ENCODE measurements at places on chromosomes 5 and 9.
A peak's percentile ranks its signal among the peaks of the same experiment; 100 is the strongest.

DNA sequence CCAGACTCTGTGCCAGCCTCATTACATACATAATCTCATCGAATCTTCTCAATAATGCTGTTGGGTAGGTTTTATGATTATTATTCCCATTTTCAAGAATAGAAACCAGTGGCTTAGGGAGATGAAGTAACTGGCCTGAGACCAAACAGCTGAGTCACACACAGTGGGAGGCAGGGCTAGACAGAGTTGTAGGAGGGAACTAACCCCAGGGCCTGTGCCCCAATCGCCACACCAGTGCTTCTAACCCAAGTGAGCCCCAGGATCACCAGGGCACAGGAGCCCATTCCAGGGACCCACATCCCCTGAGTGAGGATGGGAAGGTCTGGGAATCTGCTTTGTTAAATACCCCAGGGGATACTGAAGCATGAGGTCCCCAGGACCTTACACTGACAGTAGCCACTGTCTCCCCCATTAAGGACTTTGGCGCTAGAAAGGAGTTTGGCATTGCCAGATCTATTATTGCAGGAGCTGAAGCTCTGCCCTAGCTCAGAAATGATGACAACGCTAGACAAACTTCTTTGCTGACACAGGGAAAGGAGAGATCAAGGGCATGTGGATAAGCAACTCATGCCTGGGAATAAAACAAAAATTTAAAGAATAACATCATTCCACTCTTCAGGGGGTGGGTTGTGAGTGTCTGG is 63.8 kb upstream of the PPARGC1B start:
- no peak for DNase-seq

DNA sequence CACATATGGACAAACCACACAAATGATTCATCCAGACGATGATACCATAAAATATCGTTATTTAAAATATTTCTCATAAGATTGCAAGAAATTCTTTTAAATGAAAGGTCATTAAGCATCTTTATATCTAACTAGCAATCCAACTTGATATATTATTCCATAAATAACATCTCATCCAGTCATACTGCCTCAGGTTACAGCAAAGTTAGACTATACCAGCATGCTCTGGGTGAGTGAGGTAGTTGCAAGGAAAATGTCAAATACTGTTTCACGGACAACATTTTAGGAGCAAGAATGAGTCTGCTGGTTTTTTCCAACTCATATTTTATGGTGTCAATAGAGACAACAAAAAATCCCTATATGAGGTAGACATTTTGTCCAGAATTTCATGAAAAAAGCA is 200.9 kb upstream of the TRPM3 start:
- DNase-seq = no peak

DNA sequence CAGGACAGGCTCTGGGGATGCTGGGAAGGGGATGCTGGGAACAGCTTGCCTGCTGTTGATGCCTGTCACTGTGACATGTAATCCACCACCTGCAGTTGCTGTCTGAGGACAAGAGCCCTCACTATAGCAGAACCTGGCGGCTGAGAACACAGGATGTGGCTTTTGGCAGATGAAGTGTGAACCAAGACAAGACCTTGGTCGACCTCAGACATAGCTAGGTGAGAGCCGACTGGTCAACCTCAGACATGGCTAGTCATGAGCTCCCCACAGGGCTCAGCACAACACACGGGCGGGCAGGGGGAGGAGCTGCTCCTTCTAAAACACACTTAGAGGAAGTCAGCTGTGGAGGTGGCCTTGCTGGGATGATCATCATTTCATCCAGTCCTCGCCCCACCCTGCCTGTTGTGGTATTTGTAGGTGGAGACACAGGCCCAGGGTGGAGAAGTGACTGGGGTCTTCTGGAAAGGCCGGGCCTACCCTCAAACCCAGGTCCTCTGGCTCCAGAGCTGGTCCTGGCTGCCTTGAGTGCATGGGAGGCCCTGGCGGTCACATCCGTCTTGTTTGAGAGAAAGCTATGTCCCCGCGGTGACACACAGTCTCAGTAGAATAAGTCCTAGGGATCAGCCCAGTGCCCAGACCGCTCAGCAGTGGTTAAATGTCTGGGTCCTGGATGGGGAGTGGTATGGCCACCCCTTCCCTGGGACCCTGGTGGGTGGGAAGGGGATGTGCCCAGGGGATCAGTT is 6.1 kb downstream of the SUSD3 start:
- no peak for DNase-seq

GRCh38 chr9:137689745-137690529 is 71.1 kb downstream of the EHMT1 start:
- DNase-seq = no peak

GRCh38 chr9:77710965-77711648 is 63.0 kb upstream of the GNA14 start:
- no peak for DNase-seq

GRCh38 chr5:133472829-133473228 is 139.5 kb downstream of the FSTL4 start:
- DNase-seq = no peak

GRCh38 chr5:98927242-98927988 is 1.4 kb downstream of the CHD1 start:
- DNase-seq = peak; percentile 21

GRCh38 chr5:52989781-52990527 is 802 bp downstream of the ITGA2 start:
- DNase-seq = peak; percentile 14

- no peak for DNase-seq
Measured at GRCh38 chr5:66255714-66256113, 111.6 kb downstream of the SREK1 start.

DNA sequence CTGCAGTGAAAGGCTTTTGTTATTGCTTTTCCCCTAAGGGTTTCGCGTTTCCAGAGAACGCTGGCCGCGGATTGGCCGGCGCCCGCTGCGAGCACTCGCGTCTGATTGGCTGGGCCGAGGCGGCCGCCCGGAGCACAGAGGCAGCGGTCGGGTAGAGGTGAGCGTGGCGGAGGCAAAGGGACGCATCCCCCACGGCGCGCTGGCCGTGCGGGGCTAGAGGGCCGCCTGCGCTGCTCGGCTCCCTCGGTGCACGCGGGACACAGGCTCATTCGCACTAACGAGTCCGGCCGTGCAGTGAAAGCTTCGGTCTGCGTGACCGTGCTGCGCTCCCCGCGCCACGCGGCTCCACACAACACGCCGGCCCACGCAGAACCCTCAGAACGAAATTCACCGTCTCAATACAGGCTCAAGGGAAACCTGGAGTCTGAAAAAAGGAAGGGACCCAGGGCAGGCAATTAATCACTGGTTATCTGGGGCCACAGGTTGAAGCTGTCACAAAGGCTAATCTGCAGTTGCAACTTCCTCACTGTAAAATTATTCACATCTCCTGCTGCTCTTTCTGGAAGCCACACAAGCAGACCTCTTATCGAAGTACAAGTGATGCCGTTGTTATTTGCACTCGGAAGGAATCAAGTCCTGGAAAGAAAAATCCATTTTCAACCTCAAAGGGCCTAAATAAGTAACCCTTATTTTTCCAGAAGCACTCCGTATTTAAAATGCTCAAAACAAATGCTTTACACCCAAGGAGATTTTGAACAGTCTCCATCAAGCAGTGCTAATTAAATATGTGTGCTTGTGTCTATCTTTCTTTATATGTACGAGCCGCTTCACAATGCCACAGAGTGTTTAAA is 94.6 kb downstream of the ZNF608 start:
- peak; percentile 78 for DNase-seq

DNA sequence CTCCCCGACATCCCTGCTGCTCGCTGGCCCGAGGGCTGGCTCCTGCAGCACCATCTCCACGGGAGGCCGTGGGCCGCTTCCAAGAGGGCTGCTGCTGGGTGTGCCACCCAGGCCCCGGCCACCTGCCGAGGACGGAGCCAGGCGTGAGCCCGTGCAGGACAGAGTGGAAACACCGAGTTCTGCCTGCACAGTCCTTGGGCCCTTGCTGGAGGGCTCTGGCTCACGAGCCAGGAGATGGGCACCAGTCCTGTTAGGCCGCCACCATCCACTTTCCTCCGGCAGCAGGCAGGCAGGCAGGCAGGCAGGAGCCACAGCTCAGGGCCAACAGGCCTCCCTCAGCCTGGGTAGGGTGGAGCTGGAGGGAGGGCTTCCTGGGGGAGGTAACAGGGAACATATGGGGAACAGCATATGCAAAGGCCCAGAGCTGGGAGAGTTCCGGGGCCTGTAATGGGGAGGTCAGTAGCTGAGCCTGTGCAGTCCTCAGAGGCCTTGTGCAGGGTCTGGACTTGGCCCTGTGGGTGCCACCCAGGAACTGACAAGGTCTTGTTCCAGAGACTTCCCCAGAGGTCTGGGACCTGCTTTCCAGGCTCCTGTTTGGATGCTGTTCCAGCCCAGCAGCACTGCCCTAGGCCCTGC is 31.9 kb downstream of the RXRA start:
- no peak for DNase-seq

DNA sequence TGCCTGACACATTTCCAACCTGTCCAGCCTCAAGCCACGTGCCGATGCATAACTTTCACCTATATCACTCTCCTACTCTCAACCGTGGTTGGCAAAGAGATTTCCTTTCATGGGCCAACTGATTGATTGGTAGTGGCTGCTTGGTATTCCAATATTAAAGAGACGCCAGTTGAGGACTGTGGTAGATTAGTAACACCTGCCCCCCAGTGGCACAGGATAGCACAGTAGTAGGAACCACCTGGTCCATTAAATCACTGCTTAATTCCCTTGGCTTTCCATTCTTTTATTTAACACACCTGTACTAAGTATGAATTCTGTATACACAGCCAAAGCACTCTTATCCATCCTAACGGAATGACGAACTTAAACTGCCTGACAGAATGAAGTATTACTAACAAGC is 19.1 kb upstream of the FOXB2 start:
- DNase-seq = no peak

- DNase-seq = no peak
Measured at GRCh38 chr5:37554938-37555337, 175.8 kb downstream of the WDR70 start.

- no peak for DNase-seq
Measured at GRCh38 chr5:79886925-79887655, 104.0 kb downstream of the MTX3 start.

DNA sequence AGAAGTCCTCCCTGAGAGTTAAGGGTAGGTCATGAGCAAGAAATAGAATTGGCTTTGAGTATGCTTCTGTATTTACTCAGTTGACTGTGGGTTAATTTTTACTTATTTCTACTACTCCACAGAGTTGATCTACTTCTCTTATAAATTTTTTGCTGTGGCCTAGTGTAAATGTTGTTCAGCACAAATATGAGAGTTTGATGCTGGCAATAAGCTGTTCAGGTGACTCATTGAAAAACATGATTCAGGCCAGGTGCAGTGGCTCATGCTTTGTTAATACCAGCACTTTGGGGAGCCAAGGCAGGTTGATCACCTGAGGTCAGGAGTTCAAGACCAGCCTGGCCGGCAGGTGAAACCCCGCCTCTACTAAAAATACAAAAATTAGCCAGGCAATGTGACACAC is 4.5 kb upstream of the CDK7 start:
- no peak for DNase-seq

DNA sequence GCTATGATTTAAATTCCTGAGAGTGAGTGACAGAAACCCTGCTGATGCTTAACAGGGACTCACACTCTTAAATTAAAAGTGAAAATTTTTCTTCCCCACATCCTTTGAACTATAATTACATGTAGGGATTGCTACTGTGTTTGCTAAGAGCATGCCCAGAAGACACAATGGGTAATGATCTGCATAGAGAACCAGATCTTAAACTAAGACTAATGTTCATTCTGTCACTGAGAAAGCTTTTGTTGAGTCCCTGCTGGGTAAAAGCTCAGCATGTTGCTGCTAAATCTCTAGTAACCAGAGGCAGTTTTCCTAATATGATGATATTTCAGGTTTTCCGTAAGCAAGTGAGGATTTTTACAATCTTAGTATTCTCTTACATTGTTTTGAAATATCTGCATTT is 424.8 kb upstream of the SMC2 start:
- no peak for DNase-seq

DNA sequence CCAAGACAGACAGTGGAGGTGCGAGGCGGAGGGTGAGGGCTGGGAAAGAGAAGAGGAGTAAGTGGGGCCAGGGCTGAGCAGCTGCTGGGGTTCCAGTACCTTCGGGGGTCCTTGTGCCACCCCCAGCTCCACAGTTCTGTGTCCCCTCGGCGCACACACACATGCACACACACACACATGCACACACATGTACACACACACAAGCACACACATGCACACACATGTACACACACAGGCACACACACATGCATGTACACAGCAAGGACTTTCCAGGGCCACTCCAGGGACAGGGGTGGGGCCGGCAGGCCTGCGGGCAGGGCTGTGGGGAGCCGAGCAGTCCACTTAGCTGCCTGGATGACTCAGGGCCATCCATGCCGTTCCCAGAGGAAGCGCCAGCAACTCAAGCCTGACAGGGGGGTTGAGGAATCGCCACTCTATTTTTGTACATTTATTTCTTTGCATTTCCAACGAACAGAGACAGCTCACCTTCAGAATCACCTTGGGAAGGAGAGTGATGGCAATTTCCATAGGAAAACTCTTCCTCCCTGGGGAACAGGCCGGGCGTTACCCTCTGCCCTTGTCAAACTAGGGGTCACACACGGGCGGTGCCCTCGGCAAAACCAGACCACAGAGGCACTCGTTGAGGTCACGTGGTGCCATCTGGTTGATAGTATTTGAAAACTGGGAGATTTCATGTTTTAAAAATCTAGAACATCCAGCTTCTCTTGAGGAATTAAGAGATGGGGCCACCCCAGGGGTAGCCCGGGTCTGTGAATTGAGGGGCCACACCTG is 135.7 kb downstream of the ADAMTS2 start:
- DNase-seq = no peak

DNA sequence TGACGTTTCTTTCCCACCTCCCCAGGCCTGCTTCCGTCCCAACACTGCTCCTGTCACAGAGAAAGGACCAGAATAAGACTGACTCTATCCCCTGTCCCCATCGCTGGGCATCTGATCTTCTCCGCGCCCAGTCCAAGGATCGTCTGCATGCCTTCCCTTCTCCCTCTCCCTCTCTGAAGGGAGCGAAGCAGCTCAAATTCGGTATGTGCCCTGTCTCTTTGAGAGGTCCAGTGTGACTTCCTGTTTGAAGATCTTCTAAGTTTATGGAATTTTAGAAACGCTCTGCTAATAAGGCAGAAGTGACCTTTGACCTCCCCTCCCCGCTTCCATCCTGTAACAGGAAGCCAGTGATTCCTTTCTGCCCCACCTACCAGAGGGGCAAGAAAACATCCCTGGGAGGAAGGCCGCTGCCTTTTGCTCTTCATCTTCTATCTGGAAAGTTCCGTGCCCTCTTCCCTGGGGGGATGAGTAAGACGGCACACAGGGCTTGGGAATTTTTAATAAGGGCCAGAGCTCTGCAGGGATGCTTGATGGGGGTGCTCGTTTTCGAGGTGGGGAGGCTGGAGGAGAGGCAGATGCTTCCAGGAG is 40.7 kb upstream of the RNU6ATAC start:
- no peak for DNase-seq

DNA sequence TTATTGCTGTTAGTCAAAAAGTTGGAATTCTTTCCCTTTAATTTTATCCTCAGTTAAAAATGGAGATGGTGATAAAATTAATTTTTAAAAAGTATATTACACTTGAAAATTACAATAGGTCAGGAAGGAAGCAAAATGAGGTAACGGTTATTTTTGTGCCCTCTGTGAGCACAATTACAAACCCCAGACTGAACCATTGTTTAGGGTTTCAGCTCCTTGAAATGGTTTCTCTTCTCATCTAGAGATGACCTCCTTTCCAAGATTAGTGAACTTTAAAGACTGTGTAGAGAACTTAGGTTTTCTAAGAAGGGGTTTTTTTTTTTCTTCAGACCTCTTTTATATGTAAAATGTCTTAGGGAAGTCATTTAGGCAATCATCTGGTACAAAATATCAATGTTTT is 126.2 kb upstream of the CHD1 start:
- no peak for DNase-seq

- no peak for DNase-seq
Measured at GRCh38 chr5:105739732-105740131, 1931.0 kb downstream of the EFNA5 start.
